Activated B cell treated with CpG ODN at 0.5 μM for 24 hours (primary cell): ENCODE measurements at places on chromosomes 2 and 18.

DNA sequence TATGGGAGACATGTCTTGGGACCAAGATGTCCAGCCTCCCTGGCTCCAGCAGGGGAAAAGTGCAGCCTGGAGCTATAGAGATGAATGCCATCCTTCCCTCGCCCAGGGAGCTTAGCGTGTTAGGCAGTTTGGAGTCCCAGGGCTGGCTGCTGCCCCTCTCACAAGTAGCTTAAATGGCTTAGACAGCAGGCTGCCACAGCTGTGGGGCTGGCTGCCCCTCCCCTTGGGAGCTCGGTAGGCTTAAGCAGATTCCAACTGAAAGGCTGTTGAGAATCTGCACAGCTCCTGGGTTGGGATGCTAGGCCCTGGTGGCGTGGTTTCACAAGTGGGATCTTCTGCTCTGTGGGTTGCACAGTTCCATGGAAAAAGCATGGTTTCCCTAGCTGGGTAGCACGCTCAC is 940.5 kb upstream of the DDX18 start:
- no peak for DNase-seq
- H3K4me1 ChIP-seq = no peaks in the 10 kb centered on the region
- no peak overlapping the region for H3K4me3 ChIP-seq

DNA sequence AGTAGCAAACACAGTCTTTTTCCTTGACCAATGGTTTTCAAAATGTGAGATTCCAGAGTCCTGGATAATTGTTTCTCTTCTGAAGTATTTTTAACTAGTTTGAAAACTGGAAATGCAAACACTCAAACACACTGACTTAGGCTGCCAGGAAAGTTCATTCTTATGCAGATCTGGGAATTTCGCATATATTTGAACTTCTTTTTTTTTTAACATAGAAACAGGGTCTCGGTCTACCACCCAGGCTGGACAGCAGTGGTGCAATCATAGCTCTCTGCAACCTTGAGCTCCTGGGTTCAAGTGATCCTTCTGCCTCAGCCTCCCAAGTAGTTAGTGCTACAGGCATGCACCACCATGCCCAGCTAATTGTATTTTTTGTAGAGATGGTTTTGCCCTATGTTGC is 79.6 kb downstream of the DYM start:
- no peak overlapping the region for H3K27ac ChIP-seq
- DNase-seq = no peak
- no peaks in the 10 kb centered on the region for H3K27me3 ChIP-seq
- peaks cover 50% of the 10 kb centered on the region for H3K36me3 ChIP-seq

DNA sequence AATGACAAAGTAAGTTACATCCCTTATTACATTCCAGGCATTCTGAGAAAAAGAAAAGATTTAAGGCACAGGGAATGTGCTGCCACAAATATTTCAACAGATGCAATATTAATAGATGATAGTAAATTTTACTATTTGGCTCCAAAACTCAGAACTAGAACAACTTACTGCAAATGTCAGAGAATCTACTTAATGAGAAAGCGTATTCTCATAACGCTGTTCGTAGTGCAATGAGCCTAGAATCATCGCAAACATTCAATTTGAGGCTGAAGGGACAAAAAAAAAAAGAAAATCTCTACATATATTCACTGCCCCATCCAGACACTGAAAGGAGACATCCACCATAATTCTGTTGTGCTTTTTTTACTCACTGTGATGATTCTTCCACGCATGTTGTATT is 272.1 kb upstream of the DOK6 start:
- no peaks in the 10 kb centered on the region for H3K36me3 ChIP-seq
- no peak overlapping the region for H3K27ac ChIP-seq
- no peaks in the 10 kb centered on the region for H3K27me3 ChIP-seq
- no peak overlapping the region for H3K4me3 ChIP-seq
- no peak for DNase-seq

DNA sequence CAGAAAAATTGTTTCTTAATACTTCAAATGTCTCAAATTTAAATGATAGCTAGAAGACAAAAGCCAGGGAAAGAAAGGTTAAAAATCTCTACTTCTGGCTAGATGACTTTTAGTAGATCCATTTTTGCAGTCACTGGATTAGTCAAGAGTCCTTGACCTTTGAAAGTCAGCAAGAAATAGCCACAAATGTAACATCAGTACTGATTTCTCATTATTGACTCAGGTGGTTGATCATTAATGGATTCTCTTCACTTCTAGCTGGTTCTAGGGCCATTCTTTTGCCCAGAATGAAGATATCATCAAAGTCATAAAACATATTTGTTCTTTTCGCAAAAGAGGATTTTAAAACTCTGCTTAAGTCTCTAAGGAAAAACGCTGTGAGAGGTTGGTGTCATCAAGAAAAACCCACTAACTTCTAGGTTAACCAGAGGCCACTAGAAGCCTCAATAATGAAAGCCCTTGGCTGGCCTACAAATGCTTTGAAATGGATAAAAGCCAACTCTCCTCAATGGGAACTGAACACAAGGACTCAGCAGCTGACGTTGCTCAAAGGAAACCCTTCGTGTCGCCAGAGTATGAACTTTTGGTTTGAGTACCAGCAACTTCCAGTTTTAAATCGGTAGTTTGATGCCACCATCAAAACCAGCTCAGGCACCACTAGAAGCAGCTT is 66.3 kb downstream of the IRS1 start:
- peaks cover 5% of the 10 kb centered on the region for H3K36me3 ChIP-seq
- H3K4me1 ChIP-seq = no peaks in the 10 kb centered on the region
- no peak for DNase-seq
- H3K27me3 ChIP-seq = no peaks in the 10 kb centered on the region
- no peak overlapping the region for H3K27ac ChIP-seq
- H3K4me3 ChIP-seq = no peak overlapping the region

DNA sequence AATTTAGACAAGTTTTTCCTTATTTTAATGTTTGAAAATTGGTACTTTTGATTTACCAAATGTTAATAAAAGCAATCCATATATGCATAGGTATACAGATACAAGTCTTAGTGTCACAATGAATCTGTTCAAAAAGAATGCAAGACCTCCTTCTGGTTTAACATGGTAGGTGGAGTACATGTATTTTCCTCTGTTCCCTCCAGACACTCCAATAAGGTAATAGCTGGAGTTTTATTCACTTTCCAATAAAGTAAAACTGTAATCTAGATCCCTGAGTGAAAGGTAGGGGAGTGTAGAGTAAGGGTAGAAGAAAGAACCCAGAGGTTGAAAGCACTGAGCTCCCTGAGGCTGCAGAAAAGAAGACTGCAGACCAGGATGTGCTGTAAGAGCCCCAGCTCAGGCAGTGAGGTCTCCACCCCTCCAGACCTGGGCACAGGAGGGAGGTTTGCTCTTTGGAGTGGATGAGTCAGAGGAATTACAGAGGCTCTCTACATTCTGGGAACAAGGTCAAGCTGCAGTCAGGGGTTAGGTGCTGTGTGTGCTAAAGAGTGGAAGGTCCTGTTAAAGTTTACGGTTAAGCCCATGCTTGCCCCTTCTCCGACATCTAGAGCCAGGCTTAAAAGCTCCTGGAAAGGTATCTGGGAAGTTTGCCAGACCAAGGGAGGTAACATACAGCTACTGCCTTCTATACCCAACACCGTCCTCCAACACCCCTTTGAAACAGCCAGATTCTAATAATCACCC is 27.6 kb upstream of the STAT1 start:
- H3K4me3 ChIP-seq = no peak overlapping the region
- H3K27me3 ChIP-seq = peaks cover 2% of the 10 kb centered on the region
- no peaks in the 10 kb centered on the region for H3K36me3 ChIP-seq
- H3K4me1 ChIP-seq = no peaks in the 10 kb centered on the region

DNA sequence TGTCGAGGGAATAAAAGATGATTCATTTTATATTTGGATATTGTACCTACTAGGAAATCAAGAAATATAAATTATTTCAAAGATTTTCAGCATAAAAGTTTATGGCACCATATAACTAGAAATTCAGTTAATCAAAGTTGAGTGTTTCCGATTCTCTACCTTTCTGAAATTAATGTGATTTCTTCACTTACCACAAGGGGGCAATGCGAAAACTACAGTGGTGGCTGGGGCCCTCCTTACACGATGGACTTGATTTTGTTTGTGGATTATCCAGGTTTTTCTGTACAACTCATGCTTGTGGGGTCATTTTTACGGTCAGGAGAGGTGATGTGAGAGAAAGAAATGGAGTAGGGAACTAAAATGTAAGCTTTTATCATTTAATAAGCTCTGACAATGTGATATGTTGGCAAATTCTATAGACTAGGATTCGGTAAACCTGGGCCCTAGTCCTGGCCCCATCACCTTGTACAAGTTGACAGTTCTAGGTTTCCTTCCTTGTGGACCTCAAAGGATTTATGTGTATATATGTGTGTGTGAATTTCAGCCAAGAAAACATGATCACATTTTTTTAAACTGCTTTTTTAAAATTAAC is 47.6 kb downstream of the G6PC2 start:
- no peaks in the 10 kb centered on the region for H3K36me3 ChIP-seq
- no peak for DNase-seq
- H3K27me3 ChIP-seq = peaks cover 2% of the 10 kb centered on the region
- H3K27ac ChIP-seq = no peak overlapping the region
- no peaks in the 10 kb centered on the region for H3K4me1 ChIP-seq

DNA sequence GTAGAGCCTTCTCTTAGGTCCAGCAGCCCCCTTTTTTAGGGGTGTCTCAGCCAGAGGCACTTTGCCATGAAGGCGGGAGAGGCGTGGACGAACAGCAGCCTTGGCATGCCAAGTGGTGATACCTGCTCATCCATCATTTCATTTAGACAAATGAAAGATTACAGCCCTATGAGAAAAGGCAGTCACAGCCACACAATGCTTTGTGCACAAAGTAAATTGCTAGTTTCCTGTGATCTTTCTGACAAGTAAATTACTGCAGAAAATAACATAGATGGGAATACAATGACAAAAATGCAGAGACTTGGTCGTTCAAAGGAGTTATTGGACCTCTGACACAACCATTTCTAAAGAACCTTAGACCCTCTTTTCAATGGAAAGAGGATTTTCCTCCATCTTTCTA is 94.9 kb downstream of the RND3 start:
- no peak overlapping the region for H3K4me3 ChIP-seq
- no peaks in the 10 kb centered on the region for H3K36me3 ChIP-seq
- DNase-seq = no peak
- H3K27ac ChIP-seq = no peak overlapping the region

GRCh38 chr2:29920130-29920577 is 1.2 kb downstream of the ALK start:
- peak; percentile 27 for DNase-seq
- no peaks in the 10 kb centered on the region for H3K36me3 ChIP-seq
- peaks cover 56% of the 10 kb centered on the region for H3K27me3 ChIP-seq
- H3K4me3 ChIP-seq = no peak overlapping the region
- H3K27ac ChIP-seq = no peak overlapping the region

DNA sequence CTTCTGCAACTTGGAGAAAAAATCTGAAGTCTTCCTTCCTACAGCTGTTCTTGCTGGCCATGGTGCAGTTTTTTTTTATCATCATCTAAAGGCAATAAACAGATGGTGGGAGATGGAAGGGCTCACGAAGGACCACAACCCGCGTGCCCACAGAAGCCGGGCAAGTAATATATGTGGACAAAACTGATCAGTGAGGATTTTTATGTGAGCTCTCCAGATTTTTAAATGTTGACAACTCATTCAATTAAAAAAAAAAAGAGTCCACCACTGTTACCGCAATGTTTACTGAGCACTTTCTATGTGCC is 55.9 kb upstream of the CREB1 start:
- H3K36me3 ChIP-seq = no peaks in the 10 kb centered on the region
- H3K4me1 ChIP-seq = peaks cover 10% of the 10 kb centered on the region
- DNase-seq = no peak
- H3K27ac ChIP-seq = no peak overlapping the region
- H3K4me3 ChIP-seq = no peak overlapping the region

DNA sequence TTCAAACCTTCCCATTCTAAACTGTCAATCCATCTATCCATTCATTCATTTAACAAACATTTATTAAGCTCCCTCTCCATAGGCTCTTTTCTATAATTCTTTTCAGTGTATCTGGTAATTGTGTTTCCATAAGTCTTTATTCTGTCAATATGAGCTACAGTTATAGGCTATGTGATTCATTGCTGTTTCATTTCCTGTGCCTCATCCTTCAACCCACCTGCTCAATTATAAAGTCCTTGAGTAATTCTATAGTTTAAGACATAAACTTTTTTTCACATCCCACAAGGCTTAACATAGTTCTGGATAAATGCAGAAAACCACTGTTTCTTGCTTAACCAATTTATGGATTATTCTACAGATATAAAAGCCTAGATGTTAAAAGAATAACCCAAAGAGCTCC is 84.2 kb upstream of the PIK3C3 start:
- H3K27ac ChIP-seq = no peak overlapping the region
- H3K27me3 ChIP-seq = peaks cover 1% of the 10 kb centered on the region
- H3K4me1 ChIP-seq = no peaks in the 10 kb centered on the region
- no peaks in the 10 kb centered on the region for H3K36me3 ChIP-seq

GRCh38 chr2:218418717-218419458 is at the start of gene VIL1:
TSS of gene VIL1 (plus strand) at chr2:218419123. CDS start at chr2:218423779, 4,656 bp downstream.
- DNase-seq = no peak
- H3K4me3 ChIP-seq = no peak within 1 kb of the TSS
- no peaks in the 10 kb centered on the region for H3K27me3 ChIP-seq

DNA sequence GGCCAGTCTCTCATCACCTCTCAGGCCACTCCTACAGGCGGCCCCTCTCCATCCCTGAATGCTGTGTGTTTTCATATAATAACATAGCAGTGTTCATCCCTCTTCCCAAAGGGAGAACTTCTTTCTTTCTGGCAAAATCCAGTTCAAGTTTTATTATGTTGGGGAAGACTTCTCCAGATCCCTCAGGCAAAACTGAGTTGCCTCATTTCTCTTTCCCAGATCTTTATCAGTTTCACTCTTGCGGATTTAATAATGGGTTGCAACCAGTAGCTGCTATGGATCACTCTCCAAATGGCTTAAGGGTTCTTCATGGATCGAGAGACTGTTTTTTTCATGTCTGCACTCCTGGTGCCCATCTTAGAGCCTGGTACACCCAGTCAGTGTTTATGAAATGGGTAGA is 129.9 kb downstream of the FHOD3 start:
- H3K27me3 ChIP-seq = peaks cover 9% of the 10 kb centered on the region
- H3K27ac ChIP-seq = no peak overlapping the region
- H3K36me3 ChIP-seq = no peaks in the 10 kb centered on the region
- DNase-seq = no peak

DNA sequence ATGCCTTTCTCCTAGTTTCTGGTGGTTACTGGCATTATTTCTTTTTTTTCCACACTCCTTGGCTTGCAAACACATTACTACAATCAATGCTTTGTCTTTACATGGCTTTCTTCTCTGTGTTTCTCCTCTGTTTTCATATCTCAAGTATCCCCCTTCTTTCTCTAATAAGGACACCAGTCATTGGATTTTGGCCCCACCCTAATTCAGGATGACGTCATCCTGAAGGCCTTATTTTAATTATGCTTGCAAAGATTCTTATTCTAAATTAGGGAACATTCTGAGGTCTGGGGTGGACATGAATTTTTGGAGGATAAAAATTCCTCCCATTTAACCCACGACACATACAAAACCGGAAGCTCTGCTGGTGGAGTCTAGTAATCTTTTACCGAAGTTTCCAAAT is 1556.6 kb downstream of the DPP10 start:
- DNase-seq = no peak
- no peak overlapping the region for H3K27ac ChIP-seq
- no peak overlapping the region for H3K4me3 ChIP-seq
- no peaks in the 10 kb centered on the region for H3K27me3 ChIP-seq
